ENCODE measurements at places on chromosomes 11 and 22.

GRCh38 chr11:15346907-15347306, 232.2 kb downstream of the INSC start:
- no peak for DNase-seq

DNA sequence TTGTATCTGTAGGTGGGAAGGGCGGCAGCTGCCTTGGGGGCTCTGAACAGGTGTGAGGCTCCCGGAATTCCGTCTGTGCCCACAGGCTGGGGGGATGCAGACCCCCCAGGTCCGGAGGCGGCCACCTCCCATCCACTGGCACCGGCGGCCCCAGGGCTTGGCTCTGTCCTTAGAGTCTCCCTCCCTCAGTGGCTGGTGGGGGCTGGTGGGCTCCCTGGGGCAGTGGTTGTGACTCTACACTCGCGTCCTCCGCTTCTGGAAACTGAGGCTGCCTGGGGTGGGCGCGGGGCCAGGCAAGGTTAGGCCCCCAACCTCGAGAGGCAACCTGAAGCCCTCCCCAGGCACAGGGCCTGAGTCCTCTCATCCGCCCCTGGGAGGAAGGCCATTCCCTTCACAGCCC, 1305.4 kb downstream of the BRD1 start:
- no peak for DNase-seq

GRCh38 chr11:128195057-128195751, 392.2 kb downstream of the ETS1 start:
- no peak for DNase-seq

DNA sequence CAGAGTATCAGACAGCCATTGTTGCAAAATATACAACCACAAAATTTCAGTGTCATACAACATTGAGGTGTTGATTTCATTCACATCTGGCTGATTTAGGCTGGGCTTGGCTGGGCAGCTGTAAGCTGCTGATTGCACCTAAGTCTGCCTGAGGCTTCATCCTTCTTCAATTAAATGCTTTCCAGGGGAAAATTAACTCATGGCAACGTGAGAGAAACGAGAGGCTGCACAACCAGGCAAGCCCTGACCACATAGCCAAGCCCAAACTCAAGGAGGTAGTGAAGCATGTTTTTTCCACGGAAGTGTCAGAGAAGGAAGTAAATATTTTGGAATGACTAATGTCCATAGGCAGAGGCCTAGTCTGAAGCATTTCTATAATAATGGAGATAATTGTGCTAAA, 273.8 kb upstream of the ZC3H12C start:
- no peak for DNase-seq

DNA sequence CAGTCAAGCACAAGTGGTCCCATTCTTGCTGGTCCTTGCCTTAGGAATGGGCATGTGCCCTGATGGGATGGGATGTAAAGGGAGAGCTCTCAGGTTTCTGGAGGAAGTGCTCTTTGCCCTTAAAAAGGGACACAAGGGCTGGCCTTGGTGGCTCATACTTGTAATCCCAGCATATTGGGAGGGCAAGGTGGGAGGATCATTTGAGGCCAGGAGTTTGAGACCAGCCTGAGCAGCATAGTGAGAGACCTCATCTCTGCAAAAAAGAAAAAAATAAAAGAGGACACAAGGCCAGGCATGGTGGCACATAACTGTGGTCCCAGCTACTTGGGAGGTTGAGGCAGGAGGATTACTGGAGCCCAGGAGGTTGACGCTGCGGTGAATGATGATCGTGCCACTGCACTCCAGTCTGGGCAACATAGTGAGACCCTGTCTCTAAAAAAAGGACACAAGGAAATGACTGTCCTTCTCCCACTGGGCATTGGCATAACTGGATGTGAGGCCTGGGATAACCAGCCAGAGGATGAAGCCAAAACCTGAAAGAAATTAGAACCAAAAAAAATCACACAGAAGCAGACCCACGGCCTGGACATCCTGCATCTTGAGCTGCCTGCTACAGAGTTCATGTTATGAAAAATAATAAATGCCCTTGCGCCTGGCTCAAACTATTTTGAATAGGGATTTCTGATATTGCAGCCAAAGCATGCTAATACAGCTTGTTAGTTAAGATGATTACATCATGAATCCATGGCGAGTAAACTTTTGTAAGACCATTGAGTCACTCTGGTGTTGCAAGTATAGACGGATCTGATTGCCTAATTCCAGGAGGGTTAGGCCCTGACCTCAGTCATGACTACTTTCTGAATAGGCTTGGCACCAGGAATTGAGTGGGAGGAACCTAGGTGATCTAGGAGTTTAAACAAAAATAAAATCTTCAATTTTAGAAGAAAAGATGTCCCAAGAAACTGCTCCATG, 12.9 kb upstream of the CRKL start:
- no peak for DNase-seq

- no peak for DNase-seq
These were observed 511 bp downstream of the DGKZ start for GRCh38 chr11:46347637-46348311.

DNA sequence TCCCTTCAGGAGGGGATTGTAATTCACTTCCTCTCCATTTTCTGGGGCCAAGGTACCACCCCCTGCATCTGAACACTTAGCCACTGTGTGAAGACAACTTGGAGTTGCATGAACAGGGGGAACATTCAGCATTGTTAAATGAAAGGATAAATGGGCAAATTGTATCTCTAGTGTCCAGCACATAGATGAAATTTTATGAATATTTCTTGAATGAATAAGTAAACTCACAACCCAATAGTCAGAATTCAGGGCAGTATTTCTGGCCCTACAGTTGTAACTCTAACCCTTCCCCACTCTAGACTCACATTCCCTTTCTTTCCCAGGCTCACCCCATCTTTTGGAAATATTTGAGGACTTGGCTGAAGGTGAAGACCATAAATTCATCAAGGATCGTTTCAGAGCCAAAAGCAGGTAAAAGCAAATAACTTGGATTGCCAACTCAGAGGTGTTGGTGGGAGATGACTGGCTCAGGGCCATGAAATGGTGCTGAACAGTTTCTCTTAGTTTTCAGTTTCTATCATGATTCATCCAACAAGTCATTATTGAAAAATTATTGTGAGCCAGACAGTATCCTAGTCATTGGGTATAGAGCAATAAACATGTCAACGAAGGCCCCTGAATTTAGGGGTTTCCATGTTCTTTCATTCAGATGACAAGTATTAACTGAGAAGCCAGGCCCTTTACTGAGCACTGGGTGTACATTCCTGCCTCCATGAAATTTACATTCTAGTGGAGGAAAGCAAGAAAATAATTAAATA, 33.3 kb upstream of the ZC3H12C start:
- no peak for DNase-seq

- DNase-seq, result no peak
These were observed 66.0 kb upstream of the NNMT start for GRCh38 chr11:114230031-114230704.
